Stimulated activated naive CD4-positive, alpha-beta T cell (primary cell): ENCODE measurements at places on chromosomes 6 and 20.

- DNase-seq, result no peak
Measured at GRCh38 chr6:14625173-14625895, 507.8 kb downstream of the CD83 start.

DNA sequence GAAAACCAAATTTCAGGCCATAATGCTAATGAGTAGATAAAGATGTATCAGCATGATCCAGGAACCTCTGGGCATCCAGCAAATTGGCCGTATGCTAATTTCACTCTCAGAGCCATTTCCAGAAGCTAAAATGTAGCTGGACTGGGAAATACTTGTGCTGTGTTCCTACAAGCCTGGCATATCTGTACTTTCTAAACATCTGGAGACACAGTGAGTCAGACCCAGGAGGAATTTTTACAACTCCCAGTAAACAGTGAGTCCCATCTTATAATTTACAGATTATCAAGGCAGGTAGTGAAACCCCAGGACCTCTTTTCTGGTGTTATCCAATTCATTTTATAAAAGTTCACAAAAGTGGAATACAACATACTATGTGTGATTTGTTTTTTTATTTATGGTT, 683.0 kb upstream of the ADGRB3 start:
- no peak for DNase-seq

DNA sequence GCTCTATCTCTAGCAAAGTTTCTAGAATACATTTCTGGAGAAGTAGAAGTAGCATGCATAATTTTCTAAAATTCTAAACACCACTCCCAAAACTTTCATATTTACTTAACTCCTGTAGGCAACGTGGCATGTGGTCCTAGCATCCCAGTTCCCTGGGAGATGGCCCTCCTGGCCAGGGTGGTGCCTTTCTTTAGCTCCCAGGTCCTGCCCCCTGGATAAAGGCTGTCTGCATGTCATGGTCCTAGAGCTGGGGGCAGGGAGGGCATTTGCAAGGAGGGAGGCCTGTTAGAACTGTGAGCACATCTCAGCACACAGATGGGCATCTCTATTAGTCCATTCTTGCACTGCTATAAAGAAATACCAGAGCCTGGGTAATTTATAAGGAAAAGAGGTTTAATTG, 485.6 kb upstream of the SULF2 start:
- no peak for DNase-seq

GRCh38 chr20:11214256-11214840, 540.5 kb upstream of the JAG1 start:
- no peak for DNase-seq

DNA sequence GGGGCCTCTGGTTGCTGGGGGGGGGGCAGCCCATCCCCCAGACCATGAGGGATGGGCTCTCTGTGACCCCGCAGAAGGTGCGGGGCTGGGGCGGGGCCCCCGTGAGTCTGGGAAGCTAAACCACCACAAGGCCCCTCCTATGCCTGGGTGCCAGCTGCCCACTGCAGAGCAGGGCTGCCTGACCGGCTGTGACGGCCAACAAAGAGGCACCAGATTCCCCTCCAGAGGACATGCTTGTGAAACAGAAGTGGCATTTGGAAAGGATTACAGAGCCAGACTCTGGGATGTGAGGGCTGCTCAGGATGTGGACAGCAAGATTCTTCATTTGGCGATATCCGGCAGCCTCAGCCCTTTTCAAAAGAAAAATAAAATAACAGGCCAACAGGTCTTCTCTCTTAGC, 16.5 kb upstream of the NTSR1 start:
- DNase-seq, result no peak

- no peak for DNase-seq
Measured at GRCh38 chr20:49945701-49946477, 9.7 kb downstream of the RNF114 start.

DNA sequence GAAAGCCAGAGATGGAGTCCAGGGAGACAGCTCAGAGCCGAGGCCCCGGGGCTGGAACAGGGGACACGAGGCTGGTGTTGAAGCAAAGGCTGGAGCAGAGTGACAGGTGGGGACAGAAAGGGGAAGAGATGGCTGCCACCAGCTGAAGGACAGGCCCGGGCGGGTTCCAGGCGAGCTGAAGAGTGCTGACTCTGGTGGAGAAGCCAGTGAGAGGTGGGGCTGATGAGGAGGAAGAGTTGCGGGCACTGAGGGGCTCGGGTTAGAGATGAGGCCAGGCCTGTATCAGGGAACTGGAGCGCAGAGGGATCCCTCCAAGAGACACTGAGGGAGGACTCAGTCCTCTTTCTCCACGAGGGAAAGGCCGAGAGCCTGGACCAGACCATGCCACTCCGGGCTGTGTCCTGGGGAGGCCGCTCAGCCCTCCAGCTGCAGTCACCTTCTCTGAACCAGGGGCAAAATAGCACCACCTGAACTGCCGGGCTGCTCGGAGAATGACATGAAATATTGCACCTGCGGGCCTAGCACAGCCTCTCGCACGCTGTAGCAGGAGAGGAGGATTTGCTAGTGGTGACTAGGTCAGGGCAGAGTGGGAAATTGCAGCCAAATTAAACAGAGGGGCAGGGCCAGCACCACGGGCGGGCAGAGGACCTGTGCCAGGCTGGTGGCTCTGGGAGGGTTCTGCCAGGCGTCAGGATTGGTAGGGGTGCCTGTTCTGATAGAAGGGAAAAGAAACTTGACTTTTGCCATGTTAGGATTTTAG, 175.9 kb downstream of the ZDHHC14 start:
- no peak for DNase-seq

DNA sequence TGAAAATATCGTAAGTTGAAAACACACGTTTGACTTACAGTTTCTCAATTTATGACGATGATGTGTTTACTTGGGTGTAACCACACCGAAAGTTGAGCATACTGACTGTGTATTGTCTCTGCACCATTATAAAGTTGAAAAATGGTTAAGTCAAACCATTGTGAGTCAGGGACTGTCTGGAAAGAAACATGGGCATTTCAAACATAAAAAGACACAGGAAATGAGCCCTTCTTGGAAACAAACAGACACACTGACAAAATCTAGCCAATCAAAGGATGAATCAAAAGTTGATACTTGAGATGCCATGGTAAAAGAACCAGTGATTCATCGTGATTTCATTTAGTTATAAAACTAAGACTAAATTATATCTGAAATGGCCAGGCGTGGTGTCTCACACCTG, 5.3 kb downstream of the POPDC3 start:
- no peak for DNase-seq

DNA sequence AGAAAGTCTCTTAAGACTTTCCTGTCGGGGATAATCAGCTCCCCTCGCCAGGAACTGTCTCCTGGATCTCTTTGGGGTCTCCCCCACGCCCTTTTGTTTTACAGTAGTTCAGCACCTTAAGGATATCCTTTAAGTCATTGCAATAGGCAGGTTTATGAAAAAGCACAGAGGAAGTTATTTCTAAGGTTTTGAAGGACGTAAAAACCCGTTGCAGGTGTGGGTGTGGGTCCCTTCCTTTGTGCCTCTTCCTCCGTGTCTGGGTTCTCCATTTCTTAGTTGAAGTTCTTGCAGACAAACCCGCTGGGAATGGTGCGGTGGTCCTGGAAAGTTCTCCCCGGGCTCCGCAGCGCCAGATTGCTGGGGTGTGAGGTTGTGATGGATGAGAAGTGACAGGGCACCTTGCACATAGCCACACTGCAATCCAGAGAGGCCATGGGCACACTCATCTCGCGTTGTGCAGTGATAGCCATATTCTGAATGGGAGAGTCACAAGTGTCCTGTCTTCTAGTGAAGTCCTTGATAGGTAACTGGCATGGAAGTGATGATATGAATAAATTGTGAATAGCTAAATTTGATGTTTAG, 65.2 kb downstream of the GTF2H5 start:
- no peak for DNase-seq

DNA sequence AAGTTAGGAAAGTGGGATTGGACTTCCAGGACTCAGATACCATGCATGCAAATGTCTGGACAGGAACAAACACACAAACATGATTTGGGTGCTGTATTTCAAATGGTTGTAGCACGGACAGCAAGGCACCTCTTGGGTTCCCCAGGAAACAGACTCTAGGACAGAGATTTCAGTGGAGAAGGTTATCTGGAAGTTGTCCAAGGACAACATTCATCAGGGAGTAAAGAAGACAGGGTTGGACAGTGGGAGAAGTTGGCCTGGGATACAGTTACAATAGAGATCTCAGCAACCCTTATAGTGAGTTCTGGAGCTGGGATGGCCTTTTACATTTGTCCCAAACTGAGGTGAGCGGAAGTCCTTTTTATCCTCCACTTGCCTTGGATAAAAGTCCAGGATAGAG, 19.8 kb upstream of the TINAG start:
- DNase-seq, result no peak

GRCh38 chr20:23199356-23199755, 113.2 kb upstream of the CD93 start:
- no peak for DNase-seq

GRCh38 chr6:161226009-161226964, 47.6 kb downstream of the AGPAT4 start:
- DNase-seq, result no peak

DNA sequence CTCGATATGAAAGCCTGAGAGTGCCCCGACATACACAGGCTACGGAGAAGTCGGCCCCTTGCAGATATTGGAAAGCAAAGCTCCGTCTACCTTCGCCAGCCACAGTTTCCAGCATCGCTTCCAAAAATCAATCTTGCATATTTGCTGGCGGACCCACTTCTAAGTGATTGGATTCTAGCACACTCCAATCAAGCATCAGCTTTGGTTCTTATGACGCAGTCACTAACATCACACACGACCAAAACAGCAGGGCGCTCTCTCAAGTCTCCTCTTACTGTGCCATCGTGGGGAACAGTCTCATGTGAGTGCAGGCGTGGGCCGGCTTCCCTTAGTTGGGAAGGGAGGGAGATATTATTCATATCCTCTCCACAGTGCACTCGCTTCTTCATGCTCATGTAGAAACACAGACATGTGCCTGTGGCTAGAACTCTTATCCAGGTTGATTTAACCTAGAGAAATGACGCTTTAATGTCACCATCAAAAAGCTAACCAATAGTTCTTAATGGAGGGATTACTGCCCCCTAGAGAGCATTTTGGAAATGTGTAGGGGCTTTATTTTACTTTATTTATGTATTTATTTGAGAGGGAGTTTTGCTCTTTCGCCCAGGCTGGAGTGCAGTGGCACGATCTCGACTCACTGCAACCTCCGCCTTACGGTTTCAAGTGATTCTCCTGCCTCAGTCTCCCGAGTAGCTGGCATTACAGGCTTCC, 229.8 kb downstream of the SOD2 start:
- DNase-seq, result no peak

GRCh38 chr20:37980383-37980782, 52.9 kb downstream of the TTI1 start:
- DNase-seq, result no peak

DNA sequence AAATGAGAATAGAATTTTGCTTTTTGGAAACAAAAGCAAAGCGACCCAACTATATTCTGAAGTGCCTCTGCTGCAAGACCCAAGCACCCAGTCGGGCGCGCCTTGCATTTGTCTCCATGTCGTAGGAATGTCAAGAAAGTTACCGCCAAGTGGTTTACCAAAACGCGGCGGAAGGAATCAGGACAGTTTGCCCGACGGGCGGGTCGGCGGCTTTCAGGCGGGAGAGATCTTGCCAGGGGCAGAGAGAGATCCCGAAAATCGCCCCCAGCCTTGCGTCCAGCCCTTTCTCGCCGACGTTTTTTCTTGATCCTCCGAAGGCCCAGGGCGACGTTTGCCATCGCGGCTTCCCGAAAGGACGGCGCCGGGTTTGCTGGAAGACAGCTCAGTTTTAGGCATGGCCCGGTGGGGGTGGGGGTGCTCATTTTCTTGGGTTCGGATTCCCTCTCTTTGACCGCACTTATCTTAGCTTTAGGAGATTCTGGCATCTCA, 4.0 kb upstream of the LIN28B start:
- DNase-seq, result no peak

GRCh38 chr20:23037017-23037481, 1.9 kb downstream of the SSTR4 start:
- no peak for DNase-seq

GRCh38 chr20:9093218-9093957, 24.5 kb downstream of the PLCB4 start:
- no peak for DNase-seq

- DNase-seq, result no peak
Measured at GRCh38 chr6:14252271-14252850, 134.8 kb downstream of the CD83 start.

- no peak for DNase-seq
Measured at GRCh38 chr6:153898360-153899059, 140.5 kb upstream of the OPRM1 start.

GRCh38 chr6:4271761-4272470, 136.5 kb upstream of the ECI2 start:
- no peak for DNase-seq

DNA sequence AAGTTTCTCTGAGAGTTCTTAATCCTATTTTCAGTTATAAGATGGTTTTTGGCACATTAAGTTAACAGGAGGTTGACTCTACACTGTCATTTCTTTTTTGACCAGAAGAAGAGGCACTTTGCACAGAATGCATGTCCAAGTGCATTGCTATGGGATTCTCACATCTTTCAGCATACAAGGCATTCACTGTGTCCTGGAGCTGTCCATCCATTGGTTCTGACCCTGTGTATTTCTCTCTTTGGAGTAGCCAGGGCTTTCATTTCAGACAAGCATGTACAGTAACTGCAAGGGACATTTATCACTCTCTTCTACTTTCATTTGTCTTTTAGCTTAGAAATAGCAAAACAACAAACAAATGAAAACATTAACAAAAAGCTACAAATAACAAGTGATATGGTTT, 275.1 kb upstream of the IMPG1 start:
- no peak for DNase-seq

DNA sequence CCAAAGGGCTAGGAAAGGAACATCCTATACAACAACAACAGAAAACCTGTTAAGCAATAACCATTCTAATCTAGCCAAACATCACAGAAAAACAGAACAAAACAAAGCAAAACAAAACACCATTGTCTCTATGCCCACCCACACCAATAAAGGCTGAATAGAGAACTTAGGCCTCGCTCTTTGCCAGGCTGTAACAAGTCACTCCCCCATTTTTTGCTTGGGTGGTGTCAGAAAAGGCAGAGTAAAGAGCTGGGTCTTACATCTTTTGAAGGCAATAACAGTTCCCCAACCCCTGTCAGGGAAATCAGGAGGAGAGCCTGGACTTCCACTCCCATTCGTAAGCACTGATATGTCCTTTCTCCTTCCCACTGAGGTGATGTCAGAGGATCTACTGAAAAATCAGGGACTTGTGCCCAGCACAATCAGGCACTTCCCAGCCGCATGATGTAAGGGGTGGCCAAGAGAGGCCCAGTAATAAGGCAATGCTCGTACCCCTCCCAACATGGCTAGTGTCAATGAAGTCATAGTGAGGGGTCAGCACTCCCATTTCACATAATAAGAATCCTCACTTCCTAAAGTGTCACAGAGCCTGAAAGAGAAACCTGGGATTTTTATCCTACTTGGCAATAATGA, 31.0 kb downstream of the THEMIS start:
- no peak for DNase-seq
